Activated naive CD4-positive, alpha-beta T cell (primary cell): ENCODE measurements at places on chromosomes 3 and 15.

DNA sequence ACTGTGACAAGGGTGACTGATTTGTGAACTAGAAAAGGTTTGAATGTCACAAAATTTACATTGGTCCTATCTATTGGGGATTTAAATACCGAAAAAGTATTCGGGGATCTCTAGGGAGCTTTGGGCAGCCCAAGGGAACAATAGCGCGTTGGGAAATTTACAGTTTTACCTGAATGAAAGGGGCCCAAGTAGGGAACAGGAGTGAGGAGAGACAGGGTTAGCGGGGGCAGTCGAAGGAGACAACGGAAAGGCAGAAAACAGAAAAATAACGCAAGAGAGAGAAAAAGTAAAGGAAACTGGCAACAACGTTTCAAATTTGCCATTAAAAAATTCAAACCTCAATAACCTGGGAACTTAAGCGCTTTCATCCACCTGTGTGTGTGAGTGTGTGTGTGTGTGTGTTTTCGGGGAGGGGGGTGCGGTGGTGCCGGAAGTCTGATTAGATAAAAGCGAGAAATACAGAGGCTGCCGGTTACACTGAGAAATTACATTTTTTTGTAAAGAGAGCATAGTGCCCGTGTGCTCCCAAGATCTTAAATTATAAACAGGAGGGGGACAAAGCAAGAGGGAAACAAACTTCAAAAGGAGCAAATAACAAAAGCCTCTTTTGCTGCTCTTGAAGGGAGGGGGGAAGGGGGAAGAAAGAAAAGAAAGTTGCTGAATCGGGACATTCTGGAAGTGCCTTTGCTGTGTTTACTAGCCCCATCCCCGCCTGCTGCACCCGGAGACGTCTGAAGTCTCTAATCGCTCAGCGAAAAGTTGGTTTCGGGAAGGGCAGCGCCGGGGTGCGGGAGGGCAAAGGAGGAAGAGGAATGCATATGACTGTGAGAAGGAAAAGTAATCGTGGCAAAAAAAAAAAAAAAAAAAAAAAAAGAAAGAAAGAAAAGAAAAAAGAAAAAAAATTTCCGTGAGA, 721 bp upstream of the ZIC1 start:
- no peak for DNase-seq

DNA sequence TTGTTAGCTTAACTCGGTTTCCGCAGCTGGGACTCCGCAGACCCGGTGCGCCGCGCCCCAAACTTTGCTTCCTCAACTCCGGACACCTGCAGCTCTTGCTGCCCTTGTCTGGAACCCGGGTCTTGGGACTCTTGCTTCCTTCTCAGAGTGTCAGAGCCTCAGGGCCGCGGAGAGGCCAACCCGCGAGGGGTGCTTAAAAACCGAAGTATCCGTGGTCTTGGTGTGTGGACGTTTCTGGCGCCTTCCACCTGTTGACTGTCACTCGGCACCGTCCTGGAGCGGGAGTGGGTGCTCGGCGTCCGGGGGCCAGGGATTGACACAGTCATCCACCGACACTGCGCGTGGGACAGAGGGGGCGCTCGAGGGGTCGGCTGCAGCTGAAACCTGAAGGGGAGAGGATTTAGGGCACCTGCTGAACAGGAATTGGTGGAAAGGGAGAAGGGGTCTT, 386 bp downstream of the SQOR start:
- no peak for DNase-seq

- DNase-seq = no peak
Measured at GRCh38 chr3:4314688-4315087, 11.5 kb downstream of the SETMAR start.

GRCh38 chr3:122004991-122005565, 17.0 kb downstream of the ILDR1 start:
- DNase-seq = no peak

GRCh38 chr3:24261521-24261920, 233.1 kb downstream of the THRB start:
- DNase-seq = no peak
